ENCODE measurements at places on chromosomes 3 and 15. TPM values are rescaled to one million over a fixed set of nuclear protein-coding genes. Genes with fewer than 3 reads are reported as not detected.

DNA sequence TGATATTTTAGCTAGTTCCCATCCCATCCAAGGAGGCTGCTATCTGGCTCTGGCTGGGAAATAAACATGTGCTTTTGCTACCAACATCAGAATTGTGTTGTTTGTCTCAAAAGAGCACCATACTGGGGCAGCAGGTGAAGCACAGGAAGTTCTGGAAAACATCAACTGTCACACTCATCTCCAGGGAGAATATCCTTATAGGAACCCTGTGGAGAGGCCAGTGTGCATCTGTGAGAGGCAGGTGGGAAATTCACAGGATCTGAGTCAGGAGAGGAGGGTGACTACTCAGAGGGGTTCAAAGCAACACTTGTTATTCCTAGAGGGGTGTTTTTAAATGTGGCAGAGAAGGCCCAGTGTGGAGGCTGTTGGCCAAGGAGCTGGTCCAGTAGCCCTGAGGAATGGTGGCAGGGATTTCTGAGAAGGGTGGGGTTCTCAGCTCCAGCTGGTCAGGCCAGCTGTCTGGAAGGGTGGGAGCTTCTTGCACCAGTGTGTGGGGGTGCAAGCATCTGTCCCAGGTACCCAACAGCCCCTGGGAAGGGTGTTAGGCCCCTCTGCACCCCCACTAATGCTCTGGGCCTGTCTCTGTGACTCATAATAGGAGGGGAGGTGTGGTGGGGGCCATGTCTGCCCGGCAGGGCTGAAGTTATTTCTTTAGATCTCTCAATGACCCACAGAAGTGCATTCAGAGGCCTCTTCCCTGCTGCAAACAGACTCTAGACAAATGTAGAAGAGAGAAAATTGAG, 28.7 kb downstream of the RPSA start:
- DNase-seq = no peak

The MEGF11 gene
- total RNA-seq = not detected

GRCh38 chr3:2420919-2421318, 322.3 kb downstream of the CNTN4 start:
- DNase-seq = no peak

The NEO1 gene
- total RNA-seq = 10.5 TPM

The TM4SF18 gene
- not detected for total RNA-seq

All from bronchial epithelial cell (primary cell).